Lower leg skin (tissue), 4 donors: ENCODE measurements at places on chromosomes 5 and 9. TPM values are rescaled to one million over a fixed set of nuclear protein-coding genes. Genes with fewer than 3 reads are reported as not detected.

- no peak for DNase-seq
These were observed 201.0 kb downstream of the OSTF1 start for GRCh38 chr9:75289332-75289731.

GRCh38 chr9:110258690-110259091 is 2.4 kb upstream of the TXN start:
- DNase-seq, result no peak

GRCh38 chr9:105233873-105234272 is 10.6 kb upstream of the SLC44A1 start:
- DNase-seq, result no peak

The SLC45A2 gene
- total RNA-seq, result 0.80 TPM

The FAM169A gene
- total RNA-seq, result 0.08 TPM

GRCh38 chr9:133029994-133030316 is 842 bp upstream of the GTF3C5 start:
- no peak for DNase-seq

DNA sequence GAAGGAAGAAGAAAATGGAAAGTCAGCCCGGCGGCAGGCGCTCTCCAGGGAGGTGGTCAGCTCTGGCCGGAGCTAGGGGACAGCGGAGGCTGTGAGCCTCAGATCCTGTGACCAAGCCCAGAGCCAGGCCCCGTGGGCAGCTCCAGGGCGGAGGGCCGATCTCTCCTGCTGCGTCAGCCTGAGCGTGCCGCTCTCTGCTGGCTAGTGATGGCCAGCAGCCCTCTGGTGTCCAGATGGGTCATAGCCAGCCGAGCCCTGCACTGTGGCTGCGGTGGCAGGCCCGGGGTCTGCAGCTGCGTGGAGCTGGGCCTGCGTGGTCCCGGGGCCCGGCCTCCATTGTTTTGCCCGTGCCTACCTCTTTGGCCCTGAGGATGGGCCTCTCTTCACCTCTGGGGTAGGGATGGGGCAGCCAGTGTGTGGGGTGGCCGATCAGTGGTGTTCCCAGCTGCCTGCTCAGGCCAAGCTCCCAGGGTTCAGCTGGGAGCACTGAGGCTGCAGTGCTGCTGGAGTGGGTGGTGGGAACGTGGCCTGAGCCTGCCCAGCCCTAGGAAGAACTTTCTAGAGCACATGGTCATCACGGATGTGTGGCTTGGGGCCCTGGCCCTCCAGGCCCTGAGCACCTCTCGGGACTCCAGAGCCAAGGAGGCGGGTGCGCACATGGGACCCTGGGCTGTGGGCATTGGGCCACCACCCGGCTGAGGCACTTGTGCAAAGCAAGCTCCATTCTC is 17.1 kb upstream of the NRARP start:
- peak; percentile 87 for DNase-seq

DNA sequence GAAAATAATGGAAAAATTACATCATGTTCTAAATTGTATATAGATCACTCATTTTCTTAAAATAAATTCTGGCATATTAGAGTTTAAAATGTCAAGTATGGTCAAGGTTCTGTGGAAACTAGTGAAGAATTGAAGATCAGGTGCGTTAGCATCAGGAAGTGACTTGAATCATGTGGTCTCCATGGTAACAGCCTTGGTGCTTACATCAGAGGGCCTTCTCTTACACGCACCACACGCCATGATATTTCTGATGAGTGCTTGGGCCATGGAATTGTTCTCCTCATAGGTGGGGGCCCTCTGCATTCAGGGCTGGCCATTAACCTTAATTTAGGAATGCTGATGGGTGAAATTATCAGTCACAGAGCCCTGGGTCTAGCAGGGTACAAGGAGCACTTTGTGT is 288.1 kb upstream of the EFNA5 start:
- no peak for DNase-seq

GRCh38 chr9:100413839-100414420 is 13.0 kb upstream of the MSANTD3 start:
- no peak for DNase-seq

DNA sequence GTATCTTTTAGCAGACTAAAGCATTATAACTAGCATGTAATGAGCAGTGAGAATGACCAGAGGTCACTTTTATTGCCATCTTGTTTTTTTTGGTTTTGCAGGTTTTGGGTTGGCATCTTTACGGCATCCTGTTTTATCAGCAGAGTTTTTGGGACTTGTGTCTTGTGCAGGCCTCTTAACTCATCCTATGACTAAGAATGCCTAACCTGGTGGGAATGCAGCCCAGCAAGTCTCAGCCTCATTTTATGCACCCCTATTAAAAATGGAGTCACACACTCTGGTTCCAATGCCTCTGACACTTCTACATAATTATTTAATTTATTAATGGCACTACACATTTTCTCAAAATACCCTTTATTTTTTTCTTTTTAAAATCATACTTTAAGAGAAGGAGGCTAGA is 726.5 kb upstream of the RIOK2 start:
- no peak for DNase-seq

DNA sequence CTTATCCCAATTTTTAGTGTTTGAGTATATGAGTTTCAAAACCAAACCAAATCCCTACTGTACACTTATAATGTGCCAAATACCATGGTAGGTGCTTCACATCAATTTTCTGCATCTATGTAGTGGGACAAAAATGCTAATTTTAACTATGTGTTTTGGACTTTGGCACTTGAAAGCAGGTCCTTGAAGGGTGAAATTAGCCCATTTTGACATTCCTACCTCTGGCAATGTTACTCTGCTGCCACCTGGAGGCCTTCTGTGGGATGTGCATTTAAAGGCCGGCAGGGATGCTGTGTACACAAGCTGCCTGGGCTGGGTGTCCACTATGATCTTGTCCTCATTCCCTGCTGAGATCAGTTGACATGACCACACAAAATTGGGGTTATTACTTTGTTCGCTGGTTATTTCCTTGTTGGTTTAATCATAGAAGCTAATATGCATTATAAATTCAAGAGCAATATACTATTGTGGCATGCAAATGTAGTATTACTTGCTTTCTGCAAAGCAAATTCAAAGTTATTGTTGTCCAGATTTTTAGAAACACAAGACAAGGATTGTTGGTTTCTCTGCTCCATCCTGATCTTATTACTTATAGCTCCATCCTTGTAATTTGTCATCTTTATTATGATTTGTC is 166.8 kb downstream of the ARHGEF28 start:
- DNase-seq, result peak; percentile 93

The NUDT2 gene
- total RNA-seq, result 15.1 TPM

DNA sequence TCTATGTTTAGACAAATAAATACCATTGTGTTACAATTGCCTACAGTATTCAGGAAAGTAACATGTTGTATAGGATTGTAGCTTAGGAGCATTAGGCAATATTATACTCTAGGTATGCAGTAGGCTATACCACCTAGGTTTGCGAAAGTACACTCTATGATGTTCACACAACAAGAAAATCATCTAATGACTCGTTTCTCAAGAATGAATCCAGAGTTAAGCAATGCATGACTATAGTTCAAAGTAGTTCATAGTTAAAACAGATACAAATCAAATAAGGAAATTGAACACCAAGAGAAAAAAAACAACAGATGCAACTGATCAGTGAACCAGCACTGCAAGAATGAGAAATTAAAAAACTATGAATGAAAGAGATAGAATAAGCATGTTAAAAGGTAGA is 27.6 kb upstream of the ABLIM3 start:
- DNase-seq, result no peak

The DMRT3 gene
- not detected for total RNA-seq

DNA sequence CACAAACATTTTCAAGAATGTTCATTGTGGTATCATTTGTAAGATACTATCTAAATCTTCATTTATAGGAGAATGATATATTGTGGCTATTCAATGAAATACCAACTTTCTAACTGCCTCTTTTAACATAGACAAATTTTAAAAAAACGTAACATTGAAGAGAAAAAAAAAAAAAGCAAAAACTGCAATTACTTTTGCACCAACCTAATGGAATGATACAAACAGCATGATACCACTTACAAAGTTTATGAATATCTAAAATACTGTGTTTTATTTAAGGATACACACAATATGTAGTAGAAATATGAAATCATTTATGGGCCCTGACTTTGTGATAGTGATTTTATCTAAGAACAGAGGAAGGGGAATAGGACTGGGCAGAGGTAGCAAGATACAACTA is 24.1 kb downstream of the PSMD5 start:
- no peak for DNase-seq

The LRRC70 gene
- 1.0 TPM for total RNA-seq

The PCDHB9 gene
- 0.38 TPM for total RNA-seq

The ERAP2 gene
- total RNA-seq, result 11.0 TPM

GRCh38 chr5:138699482-138699881 is 53.7 kb upstream of the CTNNA1 start:
- no peak for DNase-seq

The PCDHGA11 gene
- 3.6 TPM for total RNA-seq

The PPP2R2B gene
- total RNA-seq, result 3.7 TPM

DNA sequence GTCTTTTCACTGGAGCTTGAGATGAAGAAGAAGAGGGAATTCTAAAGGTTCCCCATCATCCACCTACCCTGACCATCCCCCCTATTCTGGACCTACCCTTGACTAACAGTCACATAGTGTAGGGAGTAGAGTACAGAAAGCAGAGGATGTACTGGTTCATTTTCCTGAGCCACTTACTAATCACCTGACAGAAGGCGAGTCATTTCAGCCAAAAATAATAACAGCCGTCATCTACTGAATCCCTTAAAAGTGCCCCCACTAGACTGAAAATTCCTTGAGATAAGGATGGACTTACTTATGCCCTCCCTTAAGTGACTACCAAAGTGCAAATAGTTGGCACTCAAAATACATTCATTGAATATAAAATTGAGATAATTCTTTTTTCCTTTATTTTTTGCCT is 112.2 kb downstream of the FOXD1 start:
- DNase-seq, result no peak

The HTR1A gene
- total RNA-seq, result not detected

DNA sequence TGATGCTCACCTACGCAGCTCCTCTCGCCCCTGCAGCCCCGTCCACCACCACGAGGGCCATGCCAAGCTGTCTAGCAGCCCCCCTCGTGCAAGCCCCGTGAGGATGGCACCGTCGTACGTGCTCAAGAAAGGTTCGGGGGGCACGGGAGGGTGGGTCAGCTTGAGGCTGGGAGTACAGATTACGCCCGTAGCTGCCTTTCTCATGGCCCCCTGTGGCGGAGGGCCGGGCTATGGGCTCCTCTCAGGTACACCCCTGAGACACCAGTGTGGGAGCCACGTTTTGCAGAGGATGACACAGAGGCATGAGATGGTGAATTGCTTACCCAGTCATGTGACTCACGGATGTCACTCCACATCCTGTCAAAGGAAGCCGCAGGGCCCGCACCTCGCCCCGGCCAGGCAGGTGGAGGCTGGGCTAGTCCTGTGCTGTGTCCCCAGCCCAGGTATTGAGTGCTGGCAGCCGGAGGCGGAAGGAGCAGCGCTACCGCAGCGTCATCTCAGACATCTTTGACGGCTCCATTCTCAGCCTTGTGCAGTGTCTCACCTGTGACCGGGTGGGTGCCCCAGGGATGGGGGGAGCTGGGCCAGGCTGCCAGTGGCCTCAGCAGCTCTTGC is 33.7 kb downstream of the USP20 start:
- DNase-seq, result no peak

DNA sequence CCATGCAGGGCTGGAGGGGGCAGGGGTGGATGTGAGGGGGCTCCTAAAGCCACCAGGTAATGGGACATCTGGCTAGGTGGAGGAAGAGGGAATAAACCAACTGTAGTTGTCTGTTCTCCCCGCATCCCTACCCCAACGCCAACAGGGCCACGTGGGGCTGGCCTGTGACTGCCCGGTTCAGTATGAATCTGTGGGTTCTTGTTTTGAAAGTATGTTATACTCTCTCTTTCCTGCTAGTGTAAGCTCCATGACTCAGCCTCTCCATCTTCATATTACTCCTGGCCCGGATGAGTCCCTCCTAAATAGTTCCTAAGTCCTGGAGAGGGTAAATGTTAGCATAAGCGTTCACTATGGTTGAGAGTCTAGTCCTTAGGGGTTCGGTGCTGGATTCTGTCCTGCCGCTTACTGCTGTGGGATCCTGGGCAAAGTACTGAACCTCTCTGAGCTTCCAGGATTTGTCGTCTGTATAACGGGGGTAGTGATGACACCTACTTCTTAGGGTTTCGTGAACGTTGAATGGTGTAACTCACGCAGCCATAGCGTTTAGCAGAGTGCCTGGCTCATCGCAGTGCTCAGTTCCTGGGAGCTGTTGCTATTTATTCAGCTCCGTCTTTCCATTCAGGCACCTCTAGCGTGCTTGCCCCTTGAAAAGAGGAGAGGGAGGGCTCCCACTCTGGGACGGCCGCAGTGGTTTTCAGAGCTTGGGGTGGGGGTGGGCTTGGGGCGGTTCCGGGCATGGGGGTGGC is 28.8 kb downstream of the LHX2 start:
- DNase-seq, result no peak

GRCh38 chr9:87714819-87715218 is 11.1 kb upstream of the CTSL start:
- no peak for DNase-seq

The GFPT2 gene
- 3.0 TPM for total RNA-seq

DNA sequence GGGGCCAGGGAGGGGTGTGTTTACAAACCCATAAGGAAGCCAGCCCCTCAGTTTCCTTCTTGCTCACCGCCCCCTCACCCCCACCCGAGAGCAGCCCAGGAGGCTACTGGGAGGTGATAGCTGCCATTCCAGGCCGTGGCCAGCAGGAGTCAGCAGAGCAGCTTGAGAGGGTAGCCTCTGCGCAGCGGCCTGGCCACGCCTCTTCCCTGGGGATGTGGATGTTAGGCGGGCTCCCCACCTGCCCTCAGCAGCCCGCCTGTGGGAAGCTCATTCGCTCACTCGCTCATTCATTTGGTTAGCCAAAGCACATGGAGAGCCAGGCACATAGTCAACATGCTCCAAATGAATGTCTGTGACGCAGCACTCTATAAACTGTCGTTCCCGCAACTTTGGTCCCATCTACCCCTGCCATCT is 6.1 kb upstream of the DPM2 start:
- peak; percentile 96 for DNase-seq

DNA sequence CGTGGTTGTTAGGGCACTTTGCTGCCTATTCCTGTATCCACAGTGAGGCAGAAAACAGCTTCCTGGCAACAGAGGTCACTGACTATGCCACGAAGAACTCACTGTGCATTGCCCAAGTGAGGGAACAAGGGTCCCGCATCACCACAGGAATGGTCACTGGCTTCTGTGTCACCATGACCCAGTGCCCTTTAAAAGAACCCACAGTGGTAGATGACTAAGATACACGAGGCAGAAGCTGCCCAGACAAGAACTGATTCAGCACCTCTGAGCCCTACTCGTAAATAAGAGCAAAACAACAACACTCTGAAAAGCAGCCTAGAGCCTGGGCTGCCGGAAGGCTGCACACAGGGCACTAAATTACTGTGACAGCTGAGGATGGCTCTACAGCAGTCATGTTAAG is 236.6 kb upstream of the RASEF start:
- DNase-seq, result no peak

- DNase-seq, result no peak
These were observed 637.7 kb downstream of the SEMA5A start for GRCh38 chr5:8908055-8908683.

The FBP2 gene
- total RNA-seq, result 1.5 TPM

The JAKMIP2 gene
- not detected for total RNA-seq

The RNF180 gene
- 13.9 TPM for total RNA-seq

The GLIPR2 gene
- 6.1 TPM for total RNA-seq
